Uterus (tissue), 4 donors: ENCODE measurements at places on chromosomes 2 and 18. TPM values are rescaled to one million over a fixed set of nuclear protein-coding genes. Genes with fewer than 3 reads are reported as not detected.

- DNase-seq, result peak; percentile 58
- H3K27ac ChIP-seq, result no peak overlapping the region
- H3K36me3 ChIP-seq, result no peaks in the 10 kb centered on the region
- no peak overlapping the region for H3K4me3 ChIP-seq
- H3K4me1 ChIP-seq, result no peaks in the 10 kb centered on the region
These were observed 35.5 kb upstream of the CTDP1 start for GRCh38 chr18:79644006-79644665.

The PAPOLG gene
- 15.0 TPM for total RNA-seq

The CBLN2 gene
- total RNA-seq, result not detected

GRCh38 chr2:63436488-63436887 is 151.8 kb downstream of the WDPCP start:
- H3K36me3 ChIP-seq, result no peaks in the 10 kb centered on the region
- H3K4me3 ChIP-seq, result no peak overlapping the region
- H3K4me1 ChIP-seq, result no peaks in the 10 kb centered on the region
- no peak overlapping the region for H3K27ac ChIP-seq
- no peaks in the 10 kb centered on the region for H3K27me3 ChIP-seq

- no peaks in the 10 kb centered on the region for H3K36me3 ChIP-seq
- no peaks in the 10 kb centered on the region for H3K4me1 ChIP-seq
- no peak for DNase-seq
- no peak overlapping the region for H3K4me3 ChIP-seq
- no peaks in the 10 kb centered on the region for H3K27me3 ChIP-seq
These were observed 6.9 kb upstream of the CTIF start for GRCh38 chr18:48531908-48532307.

DNA sequence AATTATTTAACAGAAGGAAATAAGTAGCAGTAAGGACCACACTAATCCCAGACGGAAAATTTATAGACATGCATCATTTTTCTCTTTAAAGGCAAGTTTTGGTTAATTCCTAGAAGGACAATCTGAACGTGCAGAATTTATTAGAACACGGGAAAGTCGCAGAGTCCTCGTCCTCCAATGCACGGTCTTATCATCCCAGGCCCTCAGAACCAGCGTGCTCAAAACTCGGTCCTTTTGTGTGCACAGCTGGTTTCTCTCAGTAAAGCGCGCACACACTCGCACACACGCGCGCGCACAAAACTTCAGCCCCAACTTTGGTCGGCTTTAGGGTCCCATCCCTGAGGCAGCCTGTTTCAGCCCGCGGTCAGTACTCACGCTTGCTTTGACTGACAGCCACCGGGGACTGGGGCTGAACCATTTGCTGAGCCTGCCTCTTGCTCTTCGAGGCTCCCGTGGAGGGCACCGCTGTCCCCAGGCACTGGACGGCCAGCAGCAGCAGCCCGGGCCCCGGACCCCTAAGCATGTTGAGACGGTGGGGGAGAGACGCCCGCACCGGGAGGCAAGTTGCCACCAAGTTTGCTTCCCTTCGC is 493 bp downstream of the FN1 start:
- peak overlapping the region; percentile 98 for H3K27ac ChIP-seq
- H3K27me3 ChIP-seq, result no peaks in the 10 kb centered on the region
- peak overlapping the region; percentile 71 for H3K4me3 ChIP-seq

- H3K4me1 ChIP-seq, result no peaks in the 10 kb centered on the region
- no peaks in the 10 kb centered on the region for H3K36me3 ChIP-seq
- H3K27ac ChIP-seq, result no peak overlapping the region
- no peak for DNase-seq
- no peaks in the 10 kb centered on the region for H3K27me3 ChIP-seq
These were observed 13.1 kb downstream of the DAW1 start for GRCh38 chr2:227884511-227884947.
